ENCODE measurements at places on chromosomes 6 and 20. TPM values are rescaled to one million over a fixed set of nuclear protein-coding genes. Genes with fewer than 3 reads are reported as not detected.

HLA-DOB gene
- 101 TPM for total RNA-seq

SPATA25 gene
- 0.53 TPM for total RNA-seq

ZBTB12 gene
- 5.5 TPM for total RNA-seq

OR2J3 gene
- not detected for total RNA-seq

ID4 gene
- total RNA-seq, result not detected

TREM2 gene
- not detected for total RNA-seq

MOG gene
- total RNA-seq, result not detected

EPHA7 gene
- not detected for total RNA-seq

MCHR2 gene
- not detected for total RNA-seq

RNGTT gene
- total RNA-seq, result 24.8 TPM

TSBP1 gene
- total RNA-seq, result not detected

DNA sequence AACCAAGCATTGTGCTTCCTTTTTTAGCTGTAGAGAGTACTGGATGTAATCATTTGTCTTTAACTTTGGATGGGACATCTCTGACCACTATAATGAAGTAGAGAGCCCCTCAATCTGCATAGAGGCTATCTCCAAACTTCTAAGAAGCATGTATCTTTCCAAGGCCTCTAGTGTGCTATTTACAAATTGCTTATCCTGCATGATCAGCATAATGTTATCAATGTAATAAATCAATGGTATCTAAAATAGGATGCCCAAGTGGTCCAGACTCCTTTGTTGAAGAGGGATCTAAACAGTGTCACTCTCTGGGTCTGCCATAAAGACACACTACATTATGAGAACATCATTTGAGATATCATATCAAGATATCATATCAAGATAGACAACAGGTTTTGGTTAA is 6.7 kb downstream of the TAAR9 start:
- peaks cover 4% of the 10 kb centered on the region for H3K4me1 ChIP-seq
- no peaks in the 10 kb centered on the region for H3K36me3 ChIP-seq
- H3K4me3 ChIP-seq, result no peak overlapping the region
- H3K27ac ChIP-seq, result no peak overlapping the region

- H3K27me3 ChIP-seq, result no peaks in the 10 kb centered on the region
- no peaks in the 10 kb centered on the region for H3K36me3 ChIP-seq
- no peak overlapping the region for H3K27ac ChIP-seq
- no peaks in the 10 kb centered on the region for H3K4me1 ChIP-seq
- H3K4me3 ChIP-seq, result no peak overlapping the region
These were observed 159.8 kb upstream of the CDH4 start for GRCh38 chr20:61092251-61092650.

DNA sequence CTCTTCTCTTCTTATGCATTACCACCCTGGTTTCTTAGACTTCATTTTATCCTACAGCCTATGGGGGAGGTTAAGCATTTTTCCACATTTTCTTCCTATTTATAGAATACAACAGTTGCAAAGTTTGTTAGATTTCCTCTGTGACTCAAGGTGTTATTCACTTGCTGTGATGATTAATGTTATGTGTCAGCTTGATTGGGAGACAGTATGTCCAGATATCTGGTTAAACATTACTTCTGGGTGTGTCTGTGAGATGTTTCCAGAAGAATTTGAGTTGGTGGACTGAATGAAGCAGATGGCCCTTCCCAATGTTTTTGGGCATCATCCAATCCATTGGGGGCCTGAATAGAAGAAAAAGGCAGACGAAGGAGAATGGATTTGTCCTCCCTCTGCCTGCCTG is 131.3 kb downstream of the C6orf118 start:
- H3K27me3 ChIP-seq, result no peaks in the 10 kb centered on the region
- H3K4me1 ChIP-seq, result no peaks in the 10 kb centered on the region
- no peak for DNase-seq

GRCh38 chr6:85404564-85405174 is 45.2 kb upstream of the NT5E start:
- no peak overlapping the region for H3K4me3 ChIP-seq
- DNase-seq, result no peak
- no peak overlapping the region for H3K27ac ChIP-seq
- no peaks in the 10 kb centered on the region for H3K27me3 ChIP-seq
- peaks cover 26% of the 10 kb centered on the region for H3K4me1 ChIP-seq

GRCh38 chr6:106145741-106146227 is 59.6 kb downstream of the PRDM1 start:
- DNase-seq, result no peak
- H3K4me1 ChIP-seq, result peaks cover 34% of the 10 kb centered on the region
- H3K4me3 ChIP-seq, result no peak overlapping the region
- no peaks in the 10 kb centered on the region for H3K36me3 ChIP-seq
- no peak overlapping the region for H3K27ac ChIP-seq

- H3K27ac ChIP-seq, result no peak overlapping the region
- H3K4me1 ChIP-seq, result no peaks in the 10 kb centered on the region
- H3K27me3 ChIP-seq, result no peaks in the 10 kb centered on the region
- no peak overlapping the region for H3K4me3 ChIP-seq
These were observed 395.4 kb downstream of the ARHGAP18 start for GRCh38 chr6:129314575-129314974.

DNA sequence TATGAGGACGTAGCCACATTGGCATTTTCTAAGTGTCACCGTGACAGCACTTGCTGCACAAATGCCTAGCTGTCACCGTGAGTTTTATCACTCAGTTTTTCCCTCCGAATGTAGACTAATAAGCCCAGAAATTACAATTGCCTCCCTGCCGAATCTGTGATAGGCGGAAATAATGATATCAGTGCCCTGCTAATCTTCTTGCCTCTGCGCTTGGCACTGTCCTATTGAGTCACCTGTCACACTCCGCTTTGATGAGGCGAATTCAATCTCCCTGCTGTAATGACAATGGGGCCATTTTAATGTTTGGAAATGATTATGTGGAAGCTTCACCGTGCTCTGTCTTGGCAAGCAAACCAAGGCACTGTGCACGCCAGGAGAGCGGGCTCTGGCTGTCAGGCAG is 112.8 kb downstream of the LINC00237 start:
- H3K4me1 ChIP-seq, result no peaks in the 10 kb centered on the region
- H3K36me3 ChIP-seq, result no peaks in the 10 kb centered on the region
- no peak overlapping the region for H3K27ac ChIP-seq
- peaks cover 8% of the 10 kb centered on the region for H3K27me3 ChIP-seq

DNA sequence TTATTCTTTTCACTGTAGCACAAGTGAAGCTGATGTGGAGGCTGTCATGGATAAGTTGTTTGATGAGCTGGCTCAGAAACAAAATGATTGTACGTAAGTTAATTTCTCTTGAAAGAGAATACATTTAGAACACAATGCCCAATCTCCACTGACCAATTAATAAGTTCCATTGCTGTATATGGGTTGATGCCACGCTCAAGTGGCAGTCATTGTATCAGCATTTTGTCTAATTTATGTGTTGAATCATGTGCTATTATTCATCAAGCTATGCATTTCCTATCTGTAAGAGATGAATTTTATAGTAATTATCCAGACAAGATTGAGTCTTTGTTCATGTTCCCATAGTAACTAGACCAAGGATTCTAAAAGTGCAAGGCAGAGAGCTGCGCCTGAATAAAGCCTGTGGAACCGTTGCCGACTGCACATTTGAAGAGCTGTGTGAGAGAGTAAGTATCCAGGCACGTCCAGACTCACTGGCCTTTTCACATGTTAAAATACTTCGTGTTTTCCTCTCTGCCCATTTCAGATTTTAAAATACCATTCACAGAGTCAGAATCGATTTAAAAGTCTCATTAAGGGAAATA is 83.8 kb upstream of the FOXO3 start:
- H3K4me3 ChIP-seq, result no peak overlapping the region
- peaks cover 34% of the 10 kb centered on the region for H3K36me3 ChIP-seq
- DNase-seq, result no peak
- no peaks in the 10 kb centered on the region for H3K27me3 ChIP-seq
- H3K27ac ChIP-seq, result no peak overlapping the region

GRCh38 chr6:38068854-38069590 is 249.5 kb downstream of the ZFAND3 start:
- H3K4me1 ChIP-seq, result peaks cover 42% of the 10 kb centered on the region
- no peaks in the 10 kb centered on the region for H3K27me3 ChIP-seq
- no peak overlapping the region for H3K4me3 ChIP-seq
- no peak overlapping the region for H3K27ac ChIP-seq
- no peak for DNase-seq

DNA sequence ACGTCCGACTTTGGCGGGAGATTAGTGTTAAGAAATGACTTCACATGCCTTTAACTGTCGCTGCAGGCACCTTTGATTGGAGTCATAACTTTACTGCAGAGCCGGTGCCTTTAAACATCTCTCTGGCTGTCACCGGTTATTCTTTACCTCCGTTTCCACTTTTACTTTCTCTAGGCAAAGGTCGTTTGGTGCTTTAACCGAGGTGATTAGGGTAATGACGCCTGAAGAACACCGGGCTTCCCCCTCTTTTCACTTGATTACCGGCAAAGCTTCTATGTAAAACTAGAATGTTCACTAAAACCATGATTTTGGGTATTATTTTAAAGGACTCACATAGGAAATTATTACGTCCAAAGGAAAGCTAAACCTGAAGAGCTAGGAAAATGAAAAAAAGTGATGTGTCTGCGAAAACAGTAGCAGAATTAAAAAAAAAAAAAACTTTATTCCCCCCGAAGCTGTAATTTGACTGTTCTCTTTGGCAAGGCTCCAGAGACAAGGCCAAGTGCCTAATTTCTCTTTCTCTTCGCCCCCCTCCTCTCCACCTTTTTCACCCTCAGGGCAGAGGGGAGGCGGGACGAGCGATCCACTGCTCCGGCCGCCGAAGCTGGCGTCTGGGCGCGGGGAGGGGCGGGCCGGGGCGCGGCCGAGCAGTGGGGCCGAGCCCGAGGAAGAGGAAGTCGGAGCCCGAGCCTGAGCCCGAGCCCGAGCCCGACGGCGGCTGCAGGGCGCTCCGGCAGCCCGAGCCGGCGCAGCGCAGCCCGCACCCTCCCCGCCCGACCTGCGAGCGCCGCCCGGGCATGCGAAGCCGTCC is at the start of gene PLEKHG1:
TSS of gene PLEKHG1 (plus strand) at position 687 of the 811 bp plus-strand sequence. CDS start 133,797 bp downstream, outside the sequence.
- peak within 1 kb of the TSS; percentile 98 for H3K4me3 ChIP-seq
- peaks cover 22% of the 10 kb centered on the region for H3K36me3 ChIP-seq
- H3K27ac ChIP-seq, result peak within 1 kb of the TSS; percentile 97
- H3K27me3 ChIP-seq, result no peaks in the 10 kb centered on the region
- DNase-seq, result peak; percentile 76

- no peak overlapping the region for H3K4me3 ChIP-seq
- DNase-seq, result no peak
- H3K4me1 ChIP-seq, result no peaks in the 10 kb centered on the region
- no peaks in the 10 kb centered on the region for H3K36me3 ChIP-seq
- no peak overlapping the region for H3K27ac ChIP-seq
These were observed 40.6 kb downstream of the SLC35D3 start for GRCh38 chr6:136962661-136963060.

- no peaks in the 10 kb centered on the region for H3K36me3 ChIP-seq
- DNase-seq, result no peak
- H3K27me3 ChIP-seq, result peaks cover 27% of the 10 kb centered on the region
- no peak overlapping the region for H3K27ac ChIP-seq
These were observed 319.7 kb upstream of the TCF21 start for GRCh38 chr6:133568970-133569889.

- DNase-seq, result no peak
- no peaks in the 10 kb centered on the region for H3K27me3 ChIP-seq
- H3K4me1 ChIP-seq, result peaks cover 61% of the 10 kb centered on the region
These were observed 107.5 kb upstream of the PRSS16 start for GRCh38 chr6:27139756-27140579.

GRCh38 chr20:46343348-46343974 is 35.2 kb upstream of the CDH22 start:
- peaks cover 28% of the 10 kb centered on the region for H3K27me3 ChIP-seq
- peaks cover 11% of the 10 kb centered on the region for H3K4me1 ChIP-seq
- no peak overlapping the region for H3K4me3 ChIP-seq
- DNase-seq, result no peak
- H3K36me3 ChIP-seq, result peaks cover 18% of the 10 kb centered on the region

- H3K4me1 ChIP-seq, result no peaks in the 10 kb centered on the region
- DNase-seq, result no peak
- H3K36me3 ChIP-seq, result no peaks in the 10 kb centered on the region
- H3K27ac ChIP-seq, result no peak overlapping the region
- H3K4me3 ChIP-seq, result no peak overlapping the region
- H3K27me3 ChIP-seq, result peaks cover 7% of the 10 kb centered on the region
These were observed 151.5 kb upstream of the FBXL4 start for GRCh38 chr6:99099243-99099642.

GRCh38 chr6:32604434-32604877 is 14.8 kb upstream of the HLA-DRB1 start:
- no peak for DNase-seq
- no peaks in the 10 kb centered on the region for H3K27me3 ChIP-seq

DNA sequence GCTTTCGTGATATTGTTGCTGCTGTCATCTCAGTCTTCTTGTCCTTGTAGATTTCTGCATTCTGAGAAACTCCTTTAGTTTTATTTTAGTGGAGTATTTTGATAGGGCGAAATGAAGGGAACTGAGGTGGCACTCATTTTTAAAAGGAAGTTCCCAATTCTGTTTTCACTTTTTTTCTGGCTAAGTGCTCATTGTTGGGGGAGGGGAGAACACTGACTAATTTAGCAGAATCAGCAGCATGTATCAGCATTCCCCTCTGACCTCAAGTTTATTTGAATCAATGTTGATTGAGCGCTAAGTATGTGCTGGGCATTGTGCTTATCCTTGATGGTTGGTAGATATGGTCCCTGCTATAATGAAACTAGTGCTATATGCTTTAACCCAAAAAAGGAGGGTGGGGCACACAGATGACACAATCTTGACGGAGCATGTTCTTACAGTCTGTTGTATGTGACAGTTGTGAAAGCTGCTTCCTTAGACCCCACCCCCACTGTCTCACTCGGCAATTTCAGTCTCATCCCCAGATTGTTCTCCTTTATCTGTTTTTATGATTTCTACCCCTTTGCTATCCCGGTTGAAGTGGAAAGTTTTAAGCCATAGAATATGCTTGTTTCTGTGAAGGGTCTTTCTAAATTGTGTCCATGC is 262.4 kb downstream of the SOX4 start:
- H3K36me3 ChIP-seq, result no peaks in the 10 kb centered on the region
- no peak overlapping the region for H3K27ac ChIP-seq
- no peak for DNase-seq
- no peak overlapping the region for H3K4me3 ChIP-seq
- H3K27me3 ChIP-seq, result no peaks in the 10 kb centered on the region
- no peaks in the 10 kb centered on the region for H3K4me1 ChIP-seq

GRCh38 chr6:144912474-144912873 is 627.3 kb downstream of the UTRN start:
- no peak overlapping the region for H3K27ac ChIP-seq
- peaks cover 2% of the 10 kb centered on the region for H3K27me3 ChIP-seq
- H3K36me3 ChIP-seq, result no peaks in the 10 kb centered on the region
- no peak overlapping the region for H3K4me3 ChIP-seq
- DNase-seq, result no peak

GRCh38 chr6:110363748-110364147 is 5.6 kb upstream of the METTL24 start:
- no peak for DNase-seq
- no peak overlapping the region for H3K27ac ChIP-seq
- H3K4me1 ChIP-seq, result no peaks in the 10 kb centered on the region
- H3K4me3 ChIP-seq, result no peak overlapping the region

- no peak overlapping the region for H3K4me3 ChIP-seq
- H3K4me1 ChIP-seq, result peaks cover 26% of the 10 kb centered on the region
- H3K27me3 ChIP-seq, result no peaks in the 10 kb centered on the region
- no peak overlapping the region for H3K27ac ChIP-seq
- H3K36me3 ChIP-seq, result peaks cover 12% of the 10 kb centered on the region
These were observed 68.6 kb downstream of the GFOD1 start for GRCh38 chr6:13418844-13419243.

- H3K36me3 ChIP-seq, result no peaks in the 10 kb centered on the region
- no peaks in the 10 kb centered on the region for H3K27me3 ChIP-seq
- H3K4me3 ChIP-seq, result no peak overlapping the region
- no peak overlapping the region for H3K27ac ChIP-seq
- H3K4me1 ChIP-seq, result peaks cover 64% of the 10 kb centered on the region
These were observed 37.4 kb upstream of the TNFAIP3 start for GRCh38 chr6:137829641-137830083.

GRCh38 chr20:43984587-43984986 is 69.9 kb downstream of the TOX2 start:
- H3K4me3 ChIP-seq, result no peak overlapping the region
- H3K4me1 ChIP-seq, result no peaks in the 10 kb centered on the region
- no peaks in the 10 kb centered on the region for H3K27me3 ChIP-seq
- H3K36me3 ChIP-seq, result no peaks in the 10 kb centered on the region
- DNase-seq, result no peak

Data from activated B cell treated with CpG ODN at 0.5 μM for 24 hours (primary cell).